Stromal cell of bone marrow (primary cell): ENCODE measurements at places on chromosomes 6 and 20.

DNA sequence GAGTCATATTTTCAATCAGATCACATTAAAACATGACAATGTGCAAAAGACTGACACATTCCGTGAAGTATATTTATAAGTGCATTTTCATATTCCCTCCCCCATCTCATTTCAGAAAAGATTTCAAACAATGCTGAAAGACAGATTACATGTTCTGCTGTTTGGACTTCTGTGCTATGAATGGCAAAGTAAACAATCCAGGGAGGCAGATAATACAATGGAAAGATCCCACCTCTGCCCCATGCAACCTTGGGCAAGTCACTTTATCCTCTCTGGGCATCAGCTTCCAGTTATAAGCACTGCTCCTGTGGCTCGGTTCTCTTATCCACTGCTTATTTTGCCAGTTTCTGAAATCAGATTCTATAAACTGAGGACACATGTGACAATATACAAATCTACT lies 110.2 kb downstream of the RCAN2 start:
- no peak for DNase-seq

GRCh38 chr6:12158686-12159415 lies 131.3 kb upstream of the EDN1 start:
- no peak for DNase-seq

DNA sequence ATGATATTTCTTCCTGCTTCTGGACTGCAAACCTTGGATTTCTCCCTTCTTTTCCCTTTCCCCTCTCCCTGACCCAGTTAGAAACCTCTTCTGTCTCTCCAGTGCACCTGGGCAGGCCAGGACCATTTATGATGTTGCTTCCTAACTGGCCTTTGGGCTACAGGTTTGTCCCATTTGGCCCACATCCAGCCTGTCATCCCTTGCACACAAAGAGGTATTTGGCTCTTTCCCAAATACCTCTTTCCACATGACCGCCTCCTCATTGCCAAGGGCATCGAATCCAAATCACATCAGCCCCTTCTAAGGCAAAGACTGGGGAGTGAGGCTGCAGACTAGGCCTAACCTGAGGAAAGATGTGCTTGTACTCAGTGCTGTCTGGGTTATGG lies 13.6 kb downstream of the FGD2 start:
- DNase-seq: no peak

- no peak for DNase-seq
Measured at GRCh38 chr6:154252678-154253077, 103.9 kb downstream of the IPCEF1 start.

GRCh38 chr6:149012040-149012545 lies 265.3 kb downstream of the UST start:
- DNase-seq: peak; percentile 99

GRCh38 chr6:3001773-3002293 lies 2.1 kb downstream of the NQO2 start:
- no peak for DNase-seq

DNA sequence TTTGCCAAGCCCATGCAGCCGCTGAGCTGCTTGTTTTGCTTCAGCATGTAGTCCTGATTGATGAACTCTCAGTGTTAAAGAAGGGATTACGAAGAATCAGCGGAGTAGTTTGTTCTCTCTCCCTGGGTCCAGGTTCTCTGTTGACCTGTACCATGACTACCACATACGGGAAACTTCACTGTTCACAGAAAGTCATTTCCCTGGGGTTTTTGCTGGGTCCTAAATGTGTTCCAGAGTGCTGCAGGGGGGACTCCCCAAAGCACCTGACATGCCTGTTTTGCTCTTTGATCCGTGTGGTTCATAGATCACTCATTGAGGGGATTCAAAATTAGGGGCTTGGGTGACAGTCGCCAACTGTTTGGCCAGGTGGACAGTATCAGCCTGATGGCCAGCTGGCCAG lies 5.5 kb downstream of the LSM14B start:
- no peak for DNase-seq

- no peak for DNase-seq
Measured at GRCh38 chr20:9180481-9181257, 111.8 kb downstream of the PLCB4 start.

DNA sequence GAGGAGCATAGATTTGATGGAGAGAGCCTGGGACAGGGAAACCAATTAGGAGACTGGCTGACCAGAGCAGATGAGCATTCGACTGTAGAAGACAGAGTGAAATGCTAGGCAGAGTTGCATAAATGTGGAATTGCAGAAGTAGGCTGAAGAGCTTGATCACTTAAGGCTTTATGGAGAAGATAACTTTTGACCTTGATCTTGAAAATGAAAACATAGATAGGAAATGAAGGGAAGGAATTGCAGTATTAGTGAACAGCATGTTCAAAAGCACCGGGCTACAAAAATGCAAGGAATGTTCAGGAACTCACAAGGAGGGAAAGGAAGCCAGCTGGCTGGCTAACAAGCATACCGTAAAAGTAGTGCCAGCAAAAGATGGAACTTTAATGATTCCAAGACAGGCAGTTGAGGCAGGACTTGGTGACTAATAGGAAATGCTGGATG lies 20.5 kb upstream of the LTV1 start:
- no peak for DNase-seq

GRCh38 chr6:128919412-128920180 lies 36.7 kb downstream of the LAMA2 start:
- DNase-seq: peak; percentile 57

DNA sequence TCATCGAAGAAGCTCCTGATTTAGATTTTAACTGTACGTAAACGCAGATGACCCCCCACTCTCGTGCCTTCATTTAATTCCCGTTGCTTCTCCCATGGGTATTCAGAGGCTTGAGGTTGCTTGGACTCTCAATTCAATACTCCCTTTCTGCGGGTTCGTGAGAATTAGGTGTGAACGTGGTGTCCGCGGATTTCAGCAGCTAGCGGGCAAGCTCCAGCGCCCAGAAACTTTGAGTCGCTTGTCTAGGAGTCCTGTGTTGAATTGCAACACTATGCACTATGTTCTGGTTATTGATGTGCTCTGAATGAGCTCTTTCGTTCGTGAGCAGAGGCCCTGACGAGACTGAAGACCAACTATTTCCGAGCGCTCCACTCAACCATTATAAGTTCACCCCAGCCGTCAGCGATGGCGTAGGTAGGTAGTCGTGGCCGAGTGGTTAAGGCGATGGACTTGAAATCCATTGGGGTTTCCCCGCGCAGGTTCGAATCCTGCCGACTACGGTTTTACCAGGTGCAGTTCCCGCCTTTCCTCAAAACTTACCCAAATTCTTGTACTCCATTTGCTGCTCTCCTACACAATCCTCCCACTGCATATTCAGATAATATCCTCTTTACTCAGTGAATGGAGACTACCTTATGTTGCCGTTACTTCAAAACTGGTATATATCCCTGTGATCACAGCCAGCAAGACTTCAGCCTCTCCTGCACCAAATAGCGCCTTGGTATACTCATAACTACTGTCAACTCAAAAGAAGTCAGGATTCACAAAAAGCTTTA lies 72.6 kb upstream of the ZNF184 start:
- DNase-seq: no peak
